ENCODE measurements at places on chromosomes 4 and X.

- no peak for DNase-seq
Observed at GRCh38 chr4:137960371-137961050, 281.6 kb downstream of the SLC7A11 start.

DNA sequence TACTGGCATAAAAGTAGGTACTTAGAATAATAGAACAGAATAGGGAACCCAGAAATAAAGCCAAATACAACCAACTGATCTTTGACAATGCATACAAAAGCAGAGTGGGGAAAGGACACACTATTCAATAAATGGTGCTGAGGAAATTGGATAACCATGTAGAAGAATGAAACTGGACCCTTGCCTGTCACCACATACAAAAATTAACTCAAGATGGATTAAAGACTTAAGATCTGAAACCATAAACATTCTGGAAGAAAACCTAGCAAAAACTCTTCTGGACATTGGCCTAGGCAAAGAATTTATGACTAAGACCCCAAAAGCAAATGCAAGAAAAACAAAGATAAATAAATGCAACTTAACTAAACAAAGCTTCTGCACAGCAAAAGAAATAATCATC, 45.6 kb downstream of the ARFIP1 start:
- no peak for DNase-seq

- DNase-seq = no peak
Observed at GRCh38 chr4:100113096-100113495, 77.2 kb downstream of the DDIT4L start.

DNA sequence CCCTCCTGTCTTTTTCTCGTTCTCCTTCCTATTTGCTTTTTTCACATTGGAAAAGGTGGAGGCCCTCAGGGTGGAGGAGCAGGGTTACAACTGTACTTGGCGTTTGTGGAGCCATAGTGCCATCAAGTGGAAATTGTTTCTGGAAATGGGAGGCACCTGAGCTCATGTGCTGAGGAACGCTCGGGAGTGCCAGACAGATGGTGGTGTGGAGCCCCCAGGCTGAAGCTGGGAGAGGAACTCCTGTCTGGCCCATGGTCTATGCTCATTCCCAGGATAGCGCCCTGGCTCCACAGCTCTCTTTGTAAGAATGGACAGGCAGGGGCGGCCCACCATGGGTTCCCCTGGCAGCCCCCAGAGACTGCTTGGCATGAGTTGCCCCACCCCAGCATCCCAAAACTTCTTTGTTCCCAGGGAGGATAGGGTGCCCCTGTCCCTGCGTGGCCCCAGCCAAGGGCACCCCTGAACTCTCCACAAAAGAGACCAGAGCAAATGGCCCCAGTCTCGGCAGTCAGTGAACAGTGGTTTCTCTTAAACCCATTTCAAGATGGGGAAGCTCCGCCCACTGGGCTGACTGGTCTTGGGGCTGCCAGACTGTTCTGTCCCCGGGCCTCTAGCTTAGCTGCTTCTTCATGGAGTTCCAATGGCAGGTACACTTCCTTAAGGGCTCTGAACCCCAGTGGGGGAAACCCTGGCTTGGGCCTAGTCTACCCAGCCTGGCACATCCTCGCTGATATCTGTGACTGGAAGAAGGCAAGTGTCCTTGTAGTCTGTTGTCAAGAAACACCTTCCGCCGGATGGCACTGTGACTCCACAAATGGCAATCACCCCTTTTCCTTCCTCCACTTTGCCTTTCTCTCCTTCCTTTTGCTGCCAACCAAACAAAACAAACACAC, 70.1 kb downstream of the NBDY start:
- no peak for DNase-seq

- DNase-seq = no peak
Observed at GRCh38 chr4:112453321-112453720, 62.7 kb downstream of the NEUROG2 start.

DNA sequence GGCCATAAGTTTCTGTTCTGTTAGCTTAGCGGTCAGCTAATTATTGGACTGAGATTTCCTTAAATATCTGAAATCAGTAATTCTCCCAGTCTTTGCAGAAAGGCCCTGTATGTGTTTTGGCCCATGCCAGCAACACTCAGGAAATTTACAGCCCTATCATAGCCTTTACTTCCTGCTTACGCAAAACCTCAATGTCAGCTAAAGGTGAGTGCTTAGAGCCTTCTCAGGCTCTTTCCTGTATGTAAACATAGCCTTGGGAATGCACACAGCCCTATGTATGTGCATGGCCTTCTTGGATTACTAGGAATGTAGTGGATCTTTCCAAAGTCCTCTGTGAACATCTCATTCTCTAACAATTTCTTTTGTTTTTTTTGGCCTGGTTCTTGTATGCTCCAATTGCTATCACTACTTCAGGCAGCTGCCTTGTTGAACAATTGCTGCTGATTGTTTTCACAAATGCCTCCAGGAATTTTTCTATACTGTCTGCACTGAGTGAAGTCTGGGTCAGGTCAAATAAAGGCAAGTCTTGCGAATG, 200.0 kb downstream of the PPP1R2C start:
- no peak for DNase-seq

DNA sequence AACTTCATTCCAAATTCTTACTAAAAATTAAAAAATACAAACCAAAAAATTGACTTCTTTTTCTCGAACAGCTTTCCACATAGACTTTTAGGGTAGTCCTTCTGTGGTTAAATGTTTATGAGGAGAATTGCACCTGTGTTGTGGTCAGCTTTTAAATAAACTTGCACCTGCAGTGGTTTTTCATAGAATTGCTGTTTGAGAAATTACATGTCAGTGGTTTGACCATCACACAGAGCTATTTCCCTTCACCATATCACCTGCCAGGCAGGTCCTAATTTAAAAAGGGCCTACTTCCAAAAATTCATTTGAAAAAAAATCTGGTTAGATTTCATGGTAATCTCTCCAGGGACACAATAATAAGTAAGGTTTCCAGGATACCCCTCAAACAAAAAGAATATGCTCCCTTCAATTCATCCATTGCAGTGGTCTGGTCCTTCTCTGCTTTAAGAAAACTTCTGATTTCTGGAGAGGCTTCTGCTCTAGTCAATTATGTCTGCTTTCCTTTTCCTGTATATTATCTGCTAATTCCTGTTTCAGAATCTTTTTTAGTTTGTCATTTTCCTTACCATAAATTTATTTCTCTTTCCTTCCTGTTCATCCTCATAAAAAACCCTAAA, 9.8 kb upstream of the UTP3 start:
- no peak for DNase-seq

- DNase-seq = no peak
Observed at GRCh38 chr4:139686130-139686529, 20.5 kb downstream of the MGST2 start.

DNA sequence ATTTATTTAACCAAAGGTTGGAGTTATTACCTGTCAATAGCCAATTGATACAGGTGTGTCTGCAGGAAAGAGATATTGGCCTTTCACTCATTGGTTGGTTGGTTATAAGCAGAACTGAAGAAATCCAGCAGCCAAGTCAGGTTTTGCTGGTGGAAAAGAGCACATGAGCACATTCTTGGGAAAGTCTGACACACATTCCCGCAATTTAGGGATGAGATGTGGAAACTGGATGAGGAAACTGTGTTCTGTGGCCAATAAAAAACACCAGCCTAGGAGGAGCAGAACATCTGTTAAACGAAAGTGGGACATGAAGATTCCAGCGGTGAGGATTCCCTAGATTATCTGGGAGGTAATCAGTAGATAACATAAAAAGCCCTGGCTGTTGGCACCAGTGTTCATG, 567.4 kb upstream of the CPEB2 start:
- DNase-seq = no peak

GRCh38 chrX:53263597-53264094, 17.7 kb downstream of the IQSEC2 start:
- no peak for DNase-seq

GRCh38 chr4:124224256-124224655, 488.3 kb downstream of the ANKRD50 start:
- DNase-seq = no peak

DNA sequence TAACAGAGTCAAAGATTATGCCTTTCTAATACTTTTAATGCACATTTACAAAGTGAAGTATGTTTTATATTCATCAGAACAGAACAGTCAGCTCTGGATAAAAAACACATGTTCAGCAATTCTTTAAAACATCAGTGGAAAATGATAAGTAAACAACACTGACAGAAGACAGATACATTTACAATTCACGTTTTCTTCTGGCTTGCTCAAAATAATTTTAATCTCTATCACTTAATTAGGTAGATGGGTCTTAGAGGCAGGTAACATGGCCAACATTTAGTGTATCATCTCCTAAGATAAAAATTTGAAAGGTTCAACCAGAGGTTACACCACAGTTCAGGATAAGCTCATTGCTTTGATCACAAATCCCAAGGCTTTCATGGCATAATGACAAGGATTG, 156.8 kb upstream of the MAB21L2 start:
- no peak for DNase-seq

GRCh38 chrX:123983240-123983639, 21.7 kb downstream of the STAG2 start:
- no peak for DNase-seq

DNA sequence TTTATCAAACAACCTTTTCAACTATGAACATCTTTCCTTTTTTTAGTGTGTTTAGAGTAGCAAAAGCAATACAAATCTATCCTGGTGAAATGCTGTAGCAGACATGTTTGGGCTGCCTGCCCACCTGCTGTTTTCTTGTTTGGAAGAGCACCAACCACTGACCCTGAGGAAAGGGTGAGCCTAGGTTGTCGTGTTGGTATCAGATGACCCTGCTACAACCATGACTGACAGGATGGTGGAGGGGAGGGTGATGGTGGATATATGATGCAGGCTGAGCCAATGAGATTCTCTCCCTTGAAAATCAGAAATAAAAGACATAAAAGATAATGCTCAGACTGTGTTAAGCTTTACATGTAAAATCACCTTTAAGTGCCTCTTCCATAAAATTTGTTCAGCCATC, 201.2 kb downstream of the NPNT start:
- DNase-seq = no peak

DNA sequence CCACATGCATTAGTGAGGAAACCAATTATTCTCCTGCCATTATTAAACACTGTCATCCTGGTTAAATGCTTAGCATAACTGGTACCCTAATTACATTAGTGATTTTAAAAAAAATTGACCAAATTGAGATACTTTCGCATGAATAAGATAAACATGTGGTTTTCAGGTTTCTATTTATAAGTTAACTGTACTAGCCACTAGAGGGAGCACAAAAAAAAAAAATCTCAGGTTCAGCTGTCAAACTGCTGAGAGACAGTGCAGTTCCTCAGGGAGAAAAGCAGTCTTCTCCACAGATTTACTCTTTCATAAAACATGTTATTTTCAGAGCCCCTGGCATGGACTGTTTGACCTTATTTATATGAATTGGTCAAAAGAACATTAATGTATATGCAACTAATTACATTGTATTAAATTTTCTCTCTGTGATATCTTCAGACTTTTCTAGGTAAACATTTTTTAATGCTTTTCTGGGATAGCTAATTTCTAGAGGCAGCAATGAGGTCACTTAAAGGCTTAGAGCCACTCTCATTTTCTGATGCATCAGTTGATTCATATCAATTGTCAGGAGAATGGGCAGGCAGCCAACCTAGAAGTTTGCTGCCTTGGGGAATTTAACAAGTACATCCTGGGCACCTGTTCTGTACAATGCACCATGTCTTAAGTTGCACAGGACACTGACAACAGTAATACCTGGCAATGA, 167.5 kb downstream of the CDS1 start:
- DNase-seq = no peak

DNA sequence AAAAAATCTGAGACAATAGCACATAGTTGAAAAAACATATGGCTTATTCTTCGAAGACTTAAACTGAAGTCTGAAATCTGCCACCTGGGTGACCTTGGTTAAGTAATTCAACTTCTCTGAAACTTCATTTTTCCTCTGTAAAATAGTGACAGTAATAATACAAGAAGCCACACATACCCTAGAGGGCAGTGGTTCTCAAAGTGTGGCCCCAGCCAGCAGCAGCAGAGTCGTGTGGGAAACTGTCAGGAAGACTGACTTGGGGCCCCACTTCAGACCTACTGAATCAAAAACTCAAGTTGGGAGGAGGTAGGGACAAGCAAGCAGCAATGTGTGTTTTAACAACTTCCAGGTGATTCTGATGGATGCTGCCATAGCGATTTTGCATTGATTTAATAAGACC, 249.9 kb downstream of the HNRNPD start:
- no peak for DNase-seq

DNA sequence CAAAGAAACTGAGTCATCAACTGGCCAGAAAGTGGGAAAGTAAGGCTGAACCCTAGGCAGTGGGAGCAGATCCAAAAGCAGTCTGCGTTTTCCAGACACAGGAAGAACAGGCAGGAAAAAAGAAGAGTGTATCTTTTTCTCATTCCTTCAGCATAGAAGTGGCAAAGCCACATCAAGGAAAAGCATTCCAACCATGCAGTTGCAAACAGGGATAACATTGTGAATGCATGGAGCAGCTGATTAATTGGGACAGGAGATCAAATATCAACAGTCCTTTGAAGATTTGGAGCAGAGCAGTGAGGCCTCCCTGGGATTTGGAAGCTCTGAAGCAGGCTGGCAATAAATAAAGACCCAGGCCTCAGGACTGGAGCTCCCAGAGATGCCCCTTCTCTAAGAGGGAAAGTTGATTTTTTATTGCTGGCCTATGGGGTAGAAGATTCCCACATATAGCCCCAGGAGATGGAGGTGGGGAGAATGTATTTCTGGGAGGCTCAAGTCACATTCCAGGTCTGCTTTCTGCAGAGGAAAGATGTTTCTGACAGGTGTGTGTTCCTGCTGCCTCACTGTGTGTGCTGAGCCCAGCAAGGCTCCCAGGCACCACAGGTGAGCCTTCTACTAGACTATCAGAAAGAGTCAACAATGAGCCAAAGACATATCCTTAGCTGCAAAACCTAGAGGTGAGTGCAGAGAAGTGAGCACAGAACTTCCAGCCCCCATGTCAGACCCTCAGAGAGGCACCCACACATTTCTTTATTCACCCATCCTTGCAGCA, 222.5 kb downstream of the RAB28 start:
- no peak for DNase-seq

GRCh38 chr4:112266823-112267222, 18.9 kb downstream of the TIFA start:
- no peak for DNase-seq

GRCh38 chrX:71236836-71237235, 13.8 kb downstream of the GJB1 start:
- no peak for DNase-seq

DNA sequence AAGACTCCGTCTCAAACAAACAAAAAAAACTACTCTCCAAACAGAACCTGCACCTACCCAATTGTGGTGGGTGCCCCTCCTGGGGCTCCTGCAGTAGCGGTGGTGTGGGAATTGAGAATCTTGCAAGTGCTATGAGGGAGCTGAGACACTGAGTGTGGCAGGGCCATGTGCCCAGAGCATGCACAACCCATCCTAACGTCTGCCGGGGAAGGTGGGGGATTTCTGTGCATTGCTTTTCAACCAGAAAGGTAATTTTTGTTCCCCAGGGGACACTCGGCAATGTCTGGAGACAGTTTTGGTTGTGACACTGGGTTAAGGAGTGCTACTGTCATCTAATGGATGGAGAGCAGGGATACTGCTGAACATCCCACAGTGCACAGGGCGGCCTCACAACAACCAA, 35.7 kb downstream of the TBL1X start:
- no peak for DNase-seq
